ENCODE measurements at places on chromosomes 5 and 9. TPM values are rescaled to one million over a fixed set of nuclear protein-coding genes. Genes with fewer than 3 reads are reported as not detected.
A peak's percentile ranks its signal among the peaks of the same experiment; 100 is the strongest.

The TAF11L5 gene
- 0.83 TPM for total RNA-seq

The PRRX2 gene
- total RNA-seq: 2.3 TPM

The SLC6A19 gene
- total RNA-seq: not detected

The KIF20A gene
- 8.7 TPM for total RNA-seq

The GPR151 gene
- not detected for total RNA-seq

The MAMDC2 gene
- 0.22 TPM for total RNA-seq

The NEUROG1 gene
- 222 TPM for total RNA-seq

The TLX3 gene
- total RNA-seq: 161 TPM

The MYOZ3 gene
- 0.64 TPM for total RNA-seq

The DMRT3 gene
- 1.7 TPM for total RNA-seq

The HAPLN1 gene
- total RNA-seq: 2.9 TPM

The NR5A1 gene
- total RNA-seq: not detected

- no peak for DNase-seq
Measured at GRCh38 chr5:81893961-81894360, 77.9 kb upstream of the ATG10 start.

GRCh38 chr9:18749711-18750110 lies 275.8 kb downstream of the ADAMTSL1 start:
- no peak for DNase-seq

- no peak for DNase-seq
Measured at GRCh38 chr5:131810510-131811249, 13.9 kb upstream of the FNIP1 start.

DNA sequence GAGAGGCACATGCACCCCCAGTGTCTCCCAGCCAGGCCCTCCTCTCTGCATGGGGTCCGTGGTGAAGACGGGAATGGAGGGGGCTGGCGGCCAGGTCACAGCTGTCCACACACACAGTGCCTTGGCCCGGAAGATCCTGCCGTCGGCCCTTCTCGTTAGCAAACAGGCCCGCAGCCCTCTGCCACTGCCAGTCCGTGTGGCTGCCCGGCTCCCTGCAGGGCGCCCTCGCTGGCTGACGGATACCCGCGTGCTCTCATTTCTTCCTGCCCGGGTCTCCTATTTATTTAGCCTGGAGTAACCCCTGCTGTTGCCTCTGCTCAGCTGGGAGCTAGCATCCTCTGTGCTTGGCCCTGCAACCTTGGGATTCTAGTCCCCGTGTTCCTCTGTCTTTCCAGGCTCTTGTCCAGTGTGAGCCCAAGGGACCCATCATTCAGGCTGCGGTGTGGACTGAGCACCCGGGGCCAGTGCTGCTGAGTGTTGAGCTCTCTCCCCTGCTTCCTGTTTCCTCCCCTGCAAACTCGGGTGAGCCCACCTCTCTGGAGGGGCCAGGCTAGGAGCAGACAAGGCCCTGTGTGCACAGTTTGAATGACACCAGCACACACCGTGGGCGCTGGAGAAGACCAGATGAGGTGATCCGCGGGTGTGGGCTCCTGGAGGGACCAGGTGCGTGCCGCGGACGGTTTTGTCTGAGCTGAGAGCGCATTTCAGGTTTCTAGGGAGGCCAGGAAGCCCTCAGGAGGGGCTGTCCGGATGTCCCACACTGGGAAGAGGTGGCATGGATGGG lies 14.6 kb upstream of the RNU6ATAC start:
- peak; percentile 19 for DNase-seq

DNA sequence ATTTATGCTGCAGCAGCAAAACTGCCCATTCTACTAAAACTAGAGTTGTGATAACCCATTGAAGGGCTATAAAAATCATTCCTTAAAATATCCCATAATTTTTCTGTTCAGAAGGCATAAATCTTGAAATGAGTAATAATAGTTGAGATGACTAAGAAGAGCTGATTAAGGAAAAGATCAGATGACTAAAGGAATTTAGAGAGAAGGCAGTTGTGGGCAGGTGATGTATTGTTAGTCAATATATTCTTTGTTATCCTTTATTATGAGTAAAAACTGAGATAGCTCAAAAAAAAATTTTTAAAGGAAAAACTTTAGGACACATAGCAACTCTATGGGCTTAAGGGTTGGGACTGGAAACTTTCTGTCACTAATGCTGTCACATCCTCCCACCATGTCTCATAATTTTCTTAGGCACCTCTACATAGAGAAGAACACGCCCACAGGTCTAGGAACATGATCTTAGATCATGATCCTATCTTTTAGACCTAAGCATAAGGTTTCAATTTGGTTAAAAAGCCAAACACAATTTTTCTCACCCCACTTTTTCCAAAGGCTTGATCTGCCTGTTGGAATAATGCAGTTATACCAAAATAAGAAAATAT lies 597.5 kb upstream of the MEF2C start:
- DNase-seq: no peak

- no peak for DNase-seq
Measured at GRCh38 chr5:36637516-36637915, 31.1 kb downstream of the SLC1A3 start.

GRCh38 chr5:153456354-153456753 lies 34.1 kb upstream of the GRIA1 start:
- DNase-seq: no peak

DNA sequence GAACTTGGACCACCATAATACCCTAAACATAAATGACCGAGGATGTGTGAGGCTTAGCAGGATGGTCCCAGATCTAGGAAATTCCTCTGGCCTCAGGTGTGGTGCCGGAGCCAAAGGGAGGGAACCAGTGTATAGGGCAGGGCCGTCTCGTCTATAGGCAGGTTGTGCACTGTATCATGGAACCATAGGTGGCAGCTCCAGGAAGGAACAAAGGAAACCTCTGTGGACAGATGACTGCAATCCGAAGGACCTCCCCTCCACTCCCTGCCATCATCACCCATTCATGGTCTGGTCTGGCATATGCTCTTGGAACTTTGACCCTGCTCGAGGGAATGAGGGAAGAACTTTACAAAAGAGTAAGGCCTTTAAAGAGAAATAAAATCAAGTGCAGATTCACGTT lies 2.9 kb upstream of the MACIR start:
- no peak for DNase-seq

GRCh38 chr5:115423541-115423940 lies 121.0 kb downstream of the FEM1C start:
- DNase-seq: no peak

- no peak for DNase-seq
Measured at GRCh38 chr9:12720551-12720950, 27.4 kb downstream of the TYRP1 start.

GRCh38 chr5:152689250-152689711 lies 284.2 kb upstream of the NMUR2 start:
- DNase-seq: no peak

DNA sequence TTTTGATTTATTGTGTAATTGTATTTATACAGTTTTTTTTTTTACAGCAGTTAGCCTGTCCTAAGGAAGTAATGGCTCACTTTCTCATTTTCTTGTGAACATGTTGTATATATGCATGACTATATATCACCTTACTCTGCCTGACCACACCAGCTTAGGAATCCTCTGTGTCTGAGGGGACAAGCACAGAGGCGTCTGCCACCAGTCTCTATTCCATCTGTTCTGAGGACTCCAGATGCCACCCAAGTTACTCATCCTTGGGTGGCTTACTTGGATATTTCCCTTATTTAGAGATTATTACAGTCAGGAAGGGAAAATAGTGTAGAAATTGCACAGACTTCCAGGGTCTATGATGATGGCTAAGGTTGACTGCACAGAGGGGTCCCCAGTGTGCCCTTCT lies 256.3 kb upstream of the C9orf72 start:
- no peak for DNase-seq

- no peak for DNase-seq
Measured at GRCh38 chr5:67013719-67014118, 182.9 kb downstream of the CD180 start.

DNA sequence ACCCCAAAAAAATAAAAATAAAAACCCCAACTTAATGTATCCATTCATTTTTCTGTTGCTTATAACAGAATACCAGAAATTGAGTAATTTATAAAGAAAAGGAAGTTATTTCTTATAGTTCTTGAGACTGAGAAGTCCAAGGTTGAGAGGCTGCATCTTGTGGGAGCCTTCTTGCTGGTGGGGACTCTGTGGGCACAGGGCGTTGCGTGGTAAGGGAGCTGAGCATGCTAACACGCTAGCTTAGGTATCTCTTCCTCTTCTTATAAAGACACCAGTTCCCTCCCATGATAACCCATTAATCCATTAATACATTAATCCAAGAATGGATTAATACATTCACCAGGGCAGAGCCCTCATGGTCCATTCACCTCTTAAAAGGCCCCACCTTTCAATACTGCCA lies 150.9 kb downstream of the ZSWIM6 start:
- no peak for DNase-seq

GRCh38 chr5:75043633-75044264 lies 8.6 kb downstream of the GCNT4 start:
- DNase-seq: no peak

- DNase-seq: no peak
Measured at GRCh38 chr5:143118222-143118621, 285.3 kb downstream of the NR3C1 start.

DNA sequence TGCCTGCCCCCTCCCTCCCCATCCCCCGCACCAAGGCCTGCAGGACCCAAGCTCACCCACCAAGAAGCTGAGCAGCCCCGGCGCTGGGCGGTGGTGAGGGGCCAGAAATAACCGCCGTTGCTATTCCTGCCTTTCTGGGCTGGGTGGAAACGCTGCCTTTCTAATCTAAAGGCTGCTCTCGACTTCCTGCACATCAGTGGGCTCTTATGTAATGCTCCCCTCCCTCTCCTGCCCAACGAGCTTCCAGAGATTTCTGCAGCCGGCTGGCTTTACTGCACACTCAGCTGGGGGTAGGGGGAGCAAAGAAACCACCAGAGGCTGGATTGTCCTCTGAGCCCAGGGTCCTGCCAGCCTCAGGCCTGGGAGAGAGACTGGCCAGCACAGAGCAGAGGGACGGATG lies 6.9 kb upstream of the EGR1 start:
- DNase-seq: no peak

GRCh38 chr5:146447734-146448380 lies 724 bp downstream of the TCERG1 start:
- DNase-seq: no peak
